ENCODE measurements at places on chromosomes 5 and 9.

DNA sequence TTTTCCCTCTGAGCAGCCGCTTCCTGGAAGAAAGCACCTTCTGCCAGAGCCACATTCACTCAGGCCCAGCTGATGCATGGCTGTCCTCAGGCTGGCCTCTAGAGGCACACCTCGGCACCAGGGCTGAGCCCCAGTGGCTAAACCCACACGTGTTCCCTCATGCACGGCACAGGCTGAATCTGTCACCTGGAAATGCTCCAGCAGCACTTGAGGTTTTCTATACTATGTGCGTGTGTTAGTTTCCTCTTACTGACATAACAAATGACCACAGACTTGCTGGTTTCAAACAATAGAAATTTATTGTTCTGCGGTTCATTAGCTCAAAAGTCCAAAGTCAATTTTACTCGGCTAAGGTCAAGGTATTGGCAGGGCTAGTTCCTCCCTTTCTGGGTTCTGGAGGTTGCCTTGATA, 141.4 kb downstream of the LRRC70 start:
- DNase-seq = no peak

GRCh38 chr9:87609002-87609401, 111.3 kb downstream of the DAPK1 start:
- no peak for DNase-seq

- DNase-seq = no peak
Observed at GRCh38 chr9:118652912-118653311, 716.3 kb downstream of the BRINP1 start.

GRCh38 chr5:74516211-74516636, 124.3 kb downstream of the ENC1 start:
- DNase-seq = no peak
